Foreskin melanocyte (primary cell): ENCODE measurements at places on chromosomes 6 and 20.

DNA sequence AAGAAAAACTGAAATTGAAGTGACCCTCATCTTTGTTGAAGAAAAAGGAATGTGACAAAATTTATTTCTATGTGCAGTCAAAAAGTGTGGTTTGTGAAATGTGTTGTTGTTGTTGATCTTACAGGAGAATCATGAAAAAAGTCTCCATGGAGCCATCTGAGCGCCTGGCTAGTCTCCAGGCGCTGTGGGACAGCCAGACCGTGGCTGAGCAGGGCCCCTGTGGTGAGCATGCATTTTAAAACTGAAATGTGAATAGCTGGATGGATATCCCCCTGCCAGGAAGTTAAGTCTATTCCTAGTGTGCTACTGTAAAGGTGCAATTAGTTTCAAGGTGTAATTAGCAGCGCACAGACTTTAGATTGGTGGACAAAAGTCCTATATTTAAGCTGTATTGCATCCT lies 170.6 kb downstream of the CARMIL1 start:
- DNase-seq = no peak

DNA sequence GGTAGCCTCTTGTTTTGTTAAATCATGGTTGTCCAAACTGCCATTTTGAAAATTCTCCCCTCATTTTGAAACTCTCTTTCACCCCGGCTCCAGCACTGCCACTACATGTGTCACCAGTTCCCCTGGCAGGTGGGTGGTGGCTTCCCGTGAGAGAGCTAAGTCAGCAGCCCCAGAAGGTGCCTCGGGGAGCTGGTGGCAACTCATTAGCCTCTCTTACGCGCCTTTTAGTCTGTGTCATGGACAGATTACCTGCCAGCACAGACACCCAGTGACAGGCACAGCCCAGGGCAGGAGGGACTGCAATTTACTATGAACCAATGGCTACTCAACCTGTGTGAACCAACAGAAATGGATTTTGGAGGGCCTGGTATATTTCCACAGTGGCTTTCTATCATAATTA lies 147.1 kb upstream of the SASH1 start:
- no peak for DNase-seq

DNA sequence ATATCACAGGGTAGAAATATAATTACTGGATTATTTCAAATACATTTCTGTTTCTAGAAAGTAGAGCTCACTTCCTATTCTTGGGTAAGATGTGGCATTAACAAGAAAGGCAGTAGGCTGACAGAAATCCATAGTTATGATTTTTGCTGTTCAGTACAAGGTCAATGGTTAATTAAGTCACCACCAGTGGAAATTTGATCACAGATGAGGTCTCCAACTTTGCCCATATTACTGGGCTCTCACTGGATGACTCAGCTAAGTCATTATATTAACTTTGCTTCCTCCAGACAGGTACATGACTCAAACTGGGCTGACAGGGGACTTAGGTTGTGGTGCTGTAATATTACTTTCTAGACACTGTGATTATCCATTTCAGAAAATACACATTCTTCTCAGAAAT lies 212.4 kb downstream of the GRIK2 start:
- no peak for DNase-seq

DNA sequence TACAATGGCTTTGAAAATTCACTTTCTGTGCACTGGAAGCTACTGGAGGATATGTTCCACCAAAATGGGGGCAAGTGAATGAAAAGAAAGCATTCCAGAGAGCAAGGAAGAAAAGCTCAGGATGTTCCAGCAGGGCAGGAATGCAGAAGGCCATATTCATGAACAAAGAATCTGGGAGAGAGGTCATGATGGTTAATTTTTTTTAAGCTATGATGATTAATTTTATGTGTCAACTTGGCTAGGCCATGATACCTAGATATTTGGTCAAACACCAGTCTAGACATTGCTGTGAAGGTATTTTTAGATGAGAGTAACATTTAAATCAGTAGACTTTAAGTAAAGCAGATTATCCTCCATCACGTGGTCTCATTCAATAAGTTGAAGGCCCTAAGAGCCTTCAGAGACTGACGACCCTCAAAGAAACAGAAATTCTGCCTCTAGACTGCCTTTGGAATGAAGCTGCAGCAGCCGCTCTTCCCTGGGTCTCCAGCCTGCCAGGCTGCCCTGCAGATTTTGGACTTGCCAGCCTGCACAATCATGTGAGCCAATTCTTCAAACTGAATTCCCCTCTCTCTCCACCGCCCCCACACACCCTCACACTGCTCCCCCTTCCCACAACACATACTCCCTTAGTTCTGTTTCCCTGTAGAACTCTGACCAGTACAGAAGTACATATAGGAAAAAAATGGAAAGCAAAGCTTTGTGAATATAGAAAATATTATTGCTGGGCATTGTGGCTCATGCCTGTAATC lies 20.1 kb upstream of the GCM1 start:
- DNase-seq = no peak

GRCh38 chr20:39468703-39469102 lies 506.6 kb downstream of the DHX35 start:
- DNase-seq = no peak
